ENCODE measurements at places on chromosomes 16 and 17.

GRCh38 chr17:63998050-63998720, at the start of gene PRR29:
PRR29 (plus strand) TSS chr17:63998351; CDS start chr17:63998365, 14 bp downstream.
- DNase-seq: peak; percentile 81

- DNase-seq: no peak
These were observed 7.5 kb upstream of the JUP start for GRCh38 chr17:41793784-41794539.

DNA sequence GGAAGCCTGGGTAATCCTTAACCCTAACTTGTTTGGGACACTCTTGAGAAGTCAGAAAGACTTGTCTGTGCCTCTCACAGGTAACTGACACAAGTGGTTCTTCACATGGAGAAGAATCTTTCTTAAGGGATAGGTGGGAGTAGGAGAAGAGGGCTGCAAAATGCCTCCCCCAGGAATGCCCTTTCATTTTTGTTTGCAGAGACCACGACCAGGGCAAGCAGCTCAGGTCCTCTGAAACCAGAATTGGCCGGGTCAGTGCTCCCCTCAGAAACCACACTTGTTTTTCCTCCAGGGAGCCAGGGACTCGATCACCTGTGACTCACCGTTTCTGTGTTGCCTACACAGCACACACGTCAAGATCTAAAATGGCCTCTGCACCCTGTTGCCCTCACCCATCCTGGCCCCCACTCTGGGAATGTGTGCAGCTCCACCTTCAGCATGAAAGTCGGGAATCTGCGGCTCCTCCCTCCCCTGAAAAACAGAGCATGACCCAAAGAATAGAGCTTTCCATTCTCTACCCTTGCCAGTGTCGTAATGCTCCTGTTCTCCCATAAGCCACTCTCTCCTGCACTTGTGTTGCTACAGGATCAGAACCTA, 36.1 kb downstream of the HNF1B start:
- no peak for DNase-seq

DNA sequence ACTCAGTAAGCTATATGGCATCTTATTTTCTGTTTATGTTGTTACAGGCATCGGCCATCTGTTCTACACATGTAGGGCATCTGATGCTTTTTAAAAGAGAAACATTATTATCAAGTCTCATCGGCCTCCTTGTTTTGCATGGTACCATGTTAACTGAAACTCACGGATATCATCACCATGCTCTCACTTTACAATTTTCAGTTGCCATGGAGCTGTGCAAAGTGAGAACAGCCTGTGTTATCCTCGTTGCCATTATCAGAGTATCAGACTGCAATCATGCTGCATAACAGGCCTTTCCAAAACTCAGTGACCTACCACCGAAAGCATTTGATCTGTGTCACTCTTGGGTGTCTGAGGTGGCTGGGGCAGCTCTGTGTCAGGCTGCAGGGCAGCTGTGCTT, 110.3 kb downstream of the C17orf67 start:
- no peak for DNase-seq

DNA sequence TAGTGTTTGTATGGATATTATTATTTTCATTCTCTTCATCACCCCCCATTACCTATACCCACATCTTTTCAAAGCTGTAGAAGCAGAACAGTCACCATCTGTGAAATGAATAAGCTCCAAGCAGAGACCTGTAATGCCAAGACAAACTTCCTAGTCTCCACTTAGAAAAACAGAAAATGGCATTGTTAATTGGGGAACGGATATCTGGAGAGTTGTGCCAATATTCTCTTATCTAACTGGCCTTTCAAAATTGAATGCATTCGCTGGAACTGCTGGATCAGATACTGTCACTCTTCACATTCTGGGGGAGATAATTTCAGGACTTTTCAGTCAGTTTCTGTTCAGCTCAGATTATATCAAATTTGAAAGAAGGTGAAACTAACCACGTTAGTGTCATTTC, 464.4 kb upstream of the GOT2 start:
- DNase-seq: peak; percentile 5

GRCh38 chr16:1871974-1872635, at the start of gene MEIOB:
MEIOB (minus strand) TSS chr16:1872164; CDS start chr16:1868175, 3,989 bp downstream.
- no peak for DNase-seq

DNA sequence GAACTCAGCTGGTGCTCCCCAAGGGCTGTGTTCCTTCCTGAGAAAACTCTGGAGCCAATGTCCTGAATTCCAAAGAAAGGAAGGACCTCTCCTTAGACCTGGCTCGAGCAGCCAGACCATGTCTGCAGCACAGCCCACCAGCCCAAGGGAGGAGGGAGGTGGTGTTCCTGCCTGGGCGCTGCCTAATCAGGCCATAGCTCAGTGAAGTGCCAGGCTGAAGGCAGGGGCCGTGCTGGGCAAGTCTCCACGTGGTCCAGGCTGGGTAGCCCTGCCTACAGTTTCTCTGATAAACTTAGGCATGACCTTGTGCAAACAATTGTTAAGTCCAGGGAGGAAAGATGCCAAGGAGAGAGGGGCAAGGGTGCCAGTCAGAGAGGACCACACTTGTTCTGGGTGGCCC, 76.8 kb downstream of the MPRIP start:
- no peak for DNase-seq

DNA sequence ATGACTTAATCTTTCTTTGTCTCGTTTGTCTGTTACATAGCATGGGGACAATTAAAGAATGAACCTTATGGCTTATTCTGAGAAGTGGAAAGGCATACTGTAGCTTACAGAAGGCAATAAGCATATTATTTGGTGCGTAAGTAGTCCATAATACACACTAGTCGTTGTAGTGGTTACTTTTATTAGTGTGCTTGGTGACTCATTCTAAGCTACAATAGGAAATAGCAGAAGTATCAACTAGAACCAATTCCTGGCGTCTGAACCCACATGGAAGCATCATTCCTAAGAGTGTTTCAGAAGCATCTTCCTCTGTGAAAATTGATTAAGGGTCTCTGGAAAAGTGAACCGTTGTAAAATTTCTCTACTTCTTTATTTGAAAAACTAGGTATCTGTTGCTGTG, 777.8 kb upstream of the EEF2KMT start:
- no peak for DNase-seq

GRCh38 chr16:19108409-19109287, 5.1 kb upstream of the ITPRIPL2 start:
- no peak for DNase-seq

GRCh38 chr17:50123649-50124349, 6.2 kb downstream of the SAMD14 start:
- DNase-seq: no peak

GRCh38 chr17:43832168-43832975, 574 bp downstream of the MPP3 start:
- peak; percentile 43 for DNase-seq

- DNase-seq: no peak
These were observed 7.8 kb upstream of the RNF213 start for GRCh38 chr17:80252871-80253270.
